ENCODE measurements at places on chromosomes 12 and 14. TPM values are rescaled to one million over a fixed set of nuclear protein-coding genes. Genes with fewer than 3 reads are reported as not detected.

DNA sequence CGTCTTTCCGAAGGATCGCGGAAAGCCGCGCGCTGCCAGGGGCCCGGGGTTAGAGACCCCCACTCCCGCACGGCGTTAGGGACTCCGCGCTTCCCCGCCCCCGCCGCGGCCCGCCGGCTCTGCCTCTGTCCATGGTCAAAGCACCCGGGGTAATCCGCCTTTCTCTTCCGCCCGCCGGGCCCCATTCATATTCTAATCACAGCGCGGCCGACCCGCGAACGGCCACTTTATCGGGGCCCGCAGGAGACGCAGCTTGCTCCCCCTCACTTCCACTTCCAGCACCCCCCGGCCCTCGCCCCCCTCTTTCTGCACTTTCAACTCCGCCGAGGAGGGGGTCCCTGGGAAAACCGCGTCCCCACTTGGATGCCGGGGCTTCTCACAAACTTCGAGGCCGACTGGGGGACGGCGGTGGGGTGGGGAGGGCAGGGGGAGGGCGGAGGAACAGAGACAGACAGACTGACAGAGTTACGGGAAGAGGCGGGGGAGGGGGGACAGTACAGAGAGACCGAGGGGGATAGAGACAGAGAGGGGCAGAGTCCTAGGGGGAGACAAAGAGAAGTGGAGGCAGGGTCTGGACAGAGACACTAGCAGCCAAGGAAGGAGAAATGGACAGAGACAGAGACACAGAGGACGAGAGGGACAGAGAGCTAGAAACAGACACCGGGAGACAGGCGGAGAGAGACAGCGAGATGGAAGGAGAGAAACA, 1.1 kb upstream of the RFX4 start:
- H3K27me3 ChIP-seq, result peaks cover 27% of the 10 kb centered on the region
- no peak overlapping the region for H3K4me3 ChIP-seq
- peaks cover 12% of the 10 kb centered on the region for H3K4me1 ChIP-seq
- no peak for DNase-seq

DNA sequence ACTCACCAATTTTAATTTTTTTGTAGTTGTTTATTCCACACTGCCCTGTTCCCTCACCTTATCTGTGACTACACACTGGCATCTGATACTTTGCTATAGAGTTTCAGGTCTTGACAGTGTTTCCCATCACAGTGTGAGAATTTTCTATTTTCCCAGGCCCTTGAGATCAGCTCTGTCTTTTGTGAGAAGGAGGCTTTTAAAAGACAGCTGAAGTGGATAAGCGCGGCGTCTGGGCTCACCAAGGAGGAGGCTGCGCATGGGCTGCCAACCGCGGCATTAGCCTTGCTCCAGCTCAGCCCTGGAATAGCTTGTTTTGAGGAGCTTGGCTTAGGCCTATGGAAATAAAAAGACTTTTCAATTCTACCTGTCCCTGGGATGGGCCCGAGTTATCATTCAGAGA, 181.3 kb downstream of the RMST start:
- no peak overlapping the region for H3K4me3 ChIP-seq
- no peak for DNase-seq
- H3K36me3 ChIP-seq, result no peaks in the 10 kb centered on the region
- no peaks in the 10 kb centered on the region for H3K4me1 ChIP-seq
- no peaks in the 10 kb centered on the region for H3K27me3 ChIP-seq
- no peak overlapping the region for H3K27ac ChIP-seq

P2RX7 gene
- total RNA-seq, result 23.5 TPM

DNA sequence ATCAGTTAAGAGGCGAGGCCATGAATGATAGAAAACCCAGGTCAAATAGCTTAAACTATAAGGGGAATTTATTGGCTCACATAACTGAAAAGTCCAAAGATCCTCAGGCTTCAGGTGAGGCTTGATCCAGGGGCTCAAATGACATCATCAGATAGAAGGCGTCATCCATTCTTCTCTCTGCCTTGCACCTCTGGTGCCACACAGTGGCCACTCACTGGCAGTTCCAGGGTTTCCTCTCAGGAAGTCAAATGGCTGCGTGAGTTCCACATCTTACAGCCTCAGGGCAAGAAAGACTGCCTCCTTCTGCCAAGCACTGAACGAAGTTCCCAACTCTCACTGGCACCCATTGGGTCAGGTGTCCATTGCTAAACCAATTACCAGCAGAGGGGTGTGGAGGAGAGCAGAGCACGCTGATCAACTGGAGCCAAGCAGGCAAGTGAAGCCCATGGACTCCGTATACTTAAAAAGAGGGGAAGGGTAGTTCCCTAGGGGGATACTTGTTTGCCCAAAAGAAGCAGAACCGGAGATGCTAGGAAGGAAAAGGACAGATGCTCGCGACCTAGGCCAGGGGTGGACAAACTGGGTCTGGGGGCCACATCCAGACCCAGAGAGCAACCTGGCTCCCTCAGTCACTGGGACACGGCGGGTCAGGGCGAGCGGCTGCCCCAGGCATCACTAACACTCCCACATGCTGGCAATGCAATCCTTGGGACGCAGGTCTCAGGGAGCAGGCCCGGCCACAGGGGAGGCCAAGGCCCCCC, 69.3 kb downstream of the SERPINA3 start:
- H3K4me1 ChIP-seq, result no peaks in the 10 kb centered on the region
- H3K27ac ChIP-seq, result no peak overlapping the region
- H3K27me3 ChIP-seq, result no peaks in the 10 kb centered on the region
- DNase-seq, result peak; percentile 4

SLC4A8 gene
- 3.5 TPM for total RNA-seq

GRCh38 chr14:91142214-91142668, 28.4 kb downstream of the DGLUCY start:
- H3K27ac ChIP-seq, result peak overlapping the region; percentile 62
- peak overlapping the region; percentile 43 for H3K4me3 ChIP-seq
- H3K4me1 ChIP-seq, result peaks cover 23% of the 10 kb centered on the region
- no peaks in the 10 kb centered on the region for H3K27me3 ChIP-seq
- peaks cover 32% of the 10 kb centered on the region for H3K36me3 ChIP-seq

PNN gene
- 126 TPM for total RNA-seq

GRCh38 chr14:49460662-49461061, 125.5 kb downstream of the RPS29 start:
- DNase-seq, result no peak
- peaks cover 4% of the 10 kb centered on the region for H3K27me3 ChIP-seq
- no peak overlapping the region for H3K27ac ChIP-seq
- H3K4me1 ChIP-seq, result no peaks in the 10 kb centered on the region
- H3K4me3 ChIP-seq, result no peak overlapping the region

GRCh38 chr12:29431513-29431912, 50.5 kb upstream of the ERGIC2 start:
- H3K4me1 ChIP-seq, result no peaks in the 10 kb centered on the region
- no peak for DNase-seq

DNA sequence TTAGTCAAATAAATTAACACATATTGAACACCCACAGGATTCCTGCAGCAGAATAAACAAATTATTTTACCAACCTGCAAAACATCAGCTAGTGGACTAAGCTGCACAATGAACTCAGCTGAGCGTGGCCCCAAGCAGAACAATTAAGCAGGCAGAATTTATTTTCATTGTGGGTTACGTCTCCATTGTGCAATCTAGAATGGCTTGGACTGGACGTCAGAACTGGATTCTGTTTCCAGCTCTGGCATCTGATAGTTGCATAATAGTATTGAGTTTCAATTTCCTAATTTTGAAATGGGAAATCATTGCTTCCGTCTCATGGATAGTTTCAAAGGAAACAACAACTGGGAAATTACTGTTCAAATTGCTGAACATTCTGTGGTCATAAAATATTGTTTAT, 35.5 kb upstream of the RERG start:
- no peaks in the 10 kb centered on the region for H3K36me3 ChIP-seq
- H3K4me3 ChIP-seq, result no peak overlapping the region
- no peak for DNase-seq

- H3K27ac ChIP-seq, result no peak overlapping the region
- no peaks in the 10 kb centered on the region for H3K36me3 ChIP-seq
- no peak for DNase-seq
- H3K27me3 ChIP-seq, result peaks cover 3% of the 10 kb centered on the region
These were observed 54.7 kb upstream of the OTOGL start for GRCh38 chr12:80044694-80045046.

DNA sequence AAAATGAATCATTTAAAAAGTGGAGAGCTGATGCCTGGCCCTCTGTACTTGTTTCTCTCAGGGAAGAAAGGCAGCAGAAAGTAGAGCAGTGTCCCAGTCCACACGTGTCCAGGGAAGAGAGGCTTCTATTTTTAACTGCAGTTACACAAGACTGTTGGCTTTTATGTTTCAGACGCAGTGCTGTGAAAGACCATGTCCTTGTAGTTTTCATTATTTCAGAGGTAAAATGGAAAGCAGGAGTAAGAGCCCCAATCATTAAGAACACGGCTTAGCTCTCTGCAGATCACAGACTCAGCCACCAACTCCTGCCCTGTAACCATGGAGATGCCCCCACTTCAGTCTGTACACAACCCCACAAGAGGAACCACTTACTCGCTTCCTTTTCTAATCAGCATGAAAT, 336.3 kb downstream of the DAD1 start:
- no peak overlapping the region for H3K4me3 ChIP-seq
- H3K27ac ChIP-seq, result no peak overlapping the region
- no peaks in the 10 kb centered on the region for H3K4me1 ChIP-seq
- H3K36me3 ChIP-seq, result no peaks in the 10 kb centered on the region
- no peaks in the 10 kb centered on the region for H3K27me3 ChIP-seq

DNA sequence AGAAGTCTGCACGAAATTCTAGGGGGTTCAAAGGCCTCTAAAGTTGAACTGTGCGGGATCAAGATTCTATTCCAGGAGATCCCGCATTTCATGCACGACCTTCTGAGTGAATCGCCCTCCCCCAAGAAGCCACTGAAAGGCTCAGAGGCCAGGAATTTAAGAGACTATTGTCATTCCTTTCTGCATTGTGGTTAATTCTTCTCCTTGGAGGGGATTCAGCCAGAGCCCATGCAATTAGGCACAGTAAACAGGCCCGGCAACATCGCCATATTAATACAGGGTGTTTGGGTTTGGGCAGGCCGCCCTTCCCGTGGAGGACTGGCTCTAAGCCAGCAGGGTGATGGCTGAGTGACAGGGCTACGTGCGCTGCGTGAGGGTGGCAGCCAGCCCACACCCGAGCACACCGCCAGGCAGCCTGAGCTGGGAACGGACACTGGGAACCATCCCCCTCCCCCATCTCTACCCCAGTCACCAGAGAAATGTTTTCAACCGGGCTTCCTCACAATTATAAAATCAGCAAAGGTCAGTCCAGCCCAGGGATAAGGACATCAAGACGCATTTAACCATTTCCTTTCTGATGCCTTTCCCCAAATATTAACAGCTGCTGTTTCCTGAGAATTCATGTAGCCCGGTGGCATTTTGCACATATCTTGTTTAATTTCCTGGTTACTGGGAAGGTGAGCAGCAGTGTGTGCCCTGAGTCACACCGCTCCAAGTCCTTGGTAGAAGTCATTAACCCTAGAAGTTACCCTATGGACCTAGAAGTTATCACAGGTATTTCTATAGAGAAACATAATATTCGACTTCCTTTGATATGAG, 12.5 kb downstream of the EGLN3 start:
- H3K27me3 ChIP-seq, result no peaks in the 10 kb centered on the region
- H3K4me3 ChIP-seq, result no peak overlapping the region
- no peak for DNase-seq

- H3K4me1 ChIP-seq, result no peaks in the 10 kb centered on the region
- no peaks in the 10 kb centered on the region for H3K36me3 ChIP-seq
- DNase-seq, result no peak
- H3K4me3 ChIP-seq, result no peak overlapping the region
- no peaks in the 10 kb centered on the region for H3K27me3 ChIP-seq
- H3K27ac ChIP-seq, result no peak overlapping the region
These were observed 471.2 kb downstream of the DIO2 start for GRCh38 chr14:79740066-79740601.

All from CD4-positive, CD25-positive, alpha-beta regulatory T cell (primary cell).